ENCODE measurements at places on chromosomes 3 and 15.

DNA sequence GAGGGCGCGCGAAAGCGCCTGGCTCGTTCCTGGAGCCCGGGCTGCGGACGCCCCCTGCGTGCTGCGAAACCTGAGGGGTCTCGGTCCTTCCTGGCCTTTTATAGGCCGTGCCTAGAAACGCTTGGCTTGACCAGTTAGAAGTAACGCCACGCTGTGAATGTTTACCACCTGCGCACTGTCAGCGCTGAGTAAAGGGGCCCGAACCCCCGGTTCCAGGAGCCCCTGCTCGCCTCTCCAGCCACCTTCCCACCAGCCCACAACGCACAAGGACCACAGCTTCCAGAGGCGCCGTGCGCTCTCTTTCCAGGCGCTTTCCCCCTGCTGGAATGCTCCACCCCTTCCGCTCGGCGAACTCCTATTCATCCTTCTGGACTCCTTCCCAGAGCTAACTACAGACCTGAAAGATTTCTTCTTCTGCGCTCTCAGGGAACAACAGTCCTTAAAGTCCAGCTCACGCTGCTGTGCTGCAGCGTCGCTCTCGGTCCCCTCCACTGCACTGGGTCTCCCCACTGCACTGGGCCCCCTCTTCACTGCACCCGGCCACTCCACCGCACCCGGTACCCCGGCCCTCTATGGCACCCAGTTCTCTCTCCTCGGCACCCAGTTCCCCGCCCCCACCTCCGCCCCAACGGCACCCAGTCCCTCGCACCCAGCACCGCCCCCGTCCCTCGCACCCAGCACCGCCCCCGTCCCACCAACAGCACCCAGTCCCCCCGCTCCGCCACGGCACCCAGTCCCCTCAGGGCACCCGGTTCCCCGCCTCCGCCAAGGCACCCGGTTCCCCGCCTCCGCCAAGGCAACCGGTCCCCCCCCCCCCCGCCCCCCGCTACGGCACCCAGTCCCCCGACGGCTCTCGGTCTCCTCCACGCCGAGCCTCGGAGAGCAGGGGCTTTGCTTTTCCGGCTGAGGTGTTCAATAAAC, 69.8 kb downstream of the SQOR start:
- DNase-seq: peak; percentile 5

GRCh38 chr3:55631766-55632331, 144.7 kb upstream of the WNT5A start:
- DNase-seq: no peak

- peak; percentile 62 for DNase-seq
Observed at GRCh38 chr3:64143409-64144130, 81.7 kb downstream of the PRICKLE2 start.

DNA sequence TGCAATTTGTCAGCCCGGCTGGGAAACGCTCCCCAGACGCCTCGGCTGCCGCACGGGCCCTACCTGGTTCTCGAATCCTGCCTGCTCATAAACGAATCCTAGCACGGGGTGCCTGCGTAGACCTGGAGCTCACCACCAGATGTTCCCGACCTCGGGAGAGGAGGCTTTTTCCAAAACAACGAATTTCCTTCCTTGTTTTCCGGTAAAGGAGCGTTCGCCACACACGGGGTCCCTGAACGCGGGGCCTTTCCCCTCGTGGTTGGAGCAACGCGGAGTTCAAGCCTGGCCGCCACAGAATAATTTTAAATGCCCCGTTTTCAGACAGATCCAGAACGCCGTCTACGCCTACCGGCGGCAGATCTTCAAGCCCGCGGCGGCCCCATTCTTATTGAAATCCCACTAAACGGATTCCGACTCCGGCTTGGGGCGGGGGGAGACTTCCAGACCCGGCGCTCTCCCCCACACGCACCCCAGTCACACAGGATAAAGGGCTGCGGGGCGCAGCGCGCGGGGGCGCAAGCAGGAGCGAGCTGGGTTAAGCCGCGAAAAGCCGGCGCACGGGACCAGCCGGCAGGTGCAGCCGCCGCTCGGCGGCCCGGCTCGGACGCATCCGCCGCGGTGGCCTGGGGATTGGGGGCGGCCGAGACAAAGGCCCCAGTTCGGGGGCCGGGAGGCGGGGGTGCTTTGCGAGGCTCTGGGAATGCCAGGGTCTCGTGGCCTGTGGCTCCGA, 895 bp downstream of the GATA2 start:
- DNase-seq: peak; percentile 56

- no peak for DNase-seq
Observed at GRCh38 chr3:63847718-63848450, 15.7 kb downstream of the THOC7 start.

GRCh38 chr3:27578032-27578431, 93.8 kb upstream of the SLC4A7 start:
- DNase-seq: no peak

GRCh38 chr15:58393241-58393662, 38.5 kb upstream of the LIPC start:
- no peak for DNase-seq

DNA sequence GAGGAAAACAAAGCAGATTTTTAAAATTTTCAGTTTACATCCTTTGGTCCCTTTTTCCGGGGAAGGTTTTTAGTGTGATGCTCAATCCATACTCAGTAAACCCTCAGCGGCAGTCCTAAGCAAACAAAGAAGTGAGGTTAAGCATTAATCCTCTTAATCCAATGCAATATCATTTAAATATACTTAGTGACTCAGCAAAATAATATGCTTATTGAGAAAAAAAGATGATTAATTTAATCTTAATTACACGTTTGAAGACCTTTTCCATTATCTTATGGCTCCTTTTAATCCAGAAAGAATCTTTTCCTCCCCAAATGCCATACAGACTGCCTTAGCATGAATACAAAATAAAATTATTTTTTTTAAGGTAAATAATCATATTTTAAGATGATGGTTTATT, at the start of gene GABRR3:
Gene GABRR3, minus strand, starts transcription at position 108 of the 400 bp plus-strand sequence. CDS start 328 bp downstream, outside the sequence.
- no peak for DNase-seq

- DNase-seq: no peak
Observed at GRCh38 chr15:101540480-101541239, 51.2 kb upstream of the PCSK6 start.

DNA sequence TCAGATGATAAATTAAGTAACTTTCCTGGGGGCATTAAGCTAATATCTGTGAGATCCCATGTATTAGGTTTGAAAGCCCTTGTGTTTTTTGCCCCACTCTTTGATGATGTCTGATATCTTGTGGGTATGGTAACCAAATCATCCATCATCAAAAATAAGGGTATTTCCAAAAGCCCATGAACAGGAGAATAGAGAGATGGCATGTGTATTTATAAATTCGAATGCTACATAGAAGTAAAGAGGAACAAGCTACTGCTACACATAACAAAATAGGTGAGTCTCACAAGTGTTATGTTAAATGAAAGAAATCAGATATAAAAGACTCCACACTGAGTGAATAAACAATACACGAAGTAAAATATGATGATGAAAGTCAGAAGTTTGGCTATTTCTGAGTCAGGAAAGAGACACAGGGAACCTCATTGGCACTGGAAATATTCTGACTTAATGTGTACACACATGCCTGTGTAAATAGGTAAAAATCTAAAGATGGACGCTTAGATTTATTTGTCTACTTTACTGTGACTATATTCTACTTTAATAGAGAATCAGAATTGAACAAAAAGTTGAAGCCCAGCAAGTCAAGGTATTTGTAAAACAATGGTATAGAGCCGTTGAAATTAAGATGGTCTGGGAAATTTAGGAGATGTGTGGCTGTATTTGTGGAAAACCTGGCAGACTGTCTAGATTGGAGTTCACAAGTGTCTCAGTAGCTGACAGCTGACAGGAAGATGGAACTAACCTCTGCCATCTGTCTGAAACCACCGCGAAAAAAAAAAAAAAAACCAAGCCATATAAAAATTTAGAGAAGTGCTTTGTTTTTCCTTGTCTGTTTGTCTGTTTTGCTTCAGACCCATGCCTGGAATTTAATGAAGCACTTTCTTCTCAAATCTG, 111.0 kb upstream of the TGFBR2 start:
- no peak for DNase-seq

DNA sequence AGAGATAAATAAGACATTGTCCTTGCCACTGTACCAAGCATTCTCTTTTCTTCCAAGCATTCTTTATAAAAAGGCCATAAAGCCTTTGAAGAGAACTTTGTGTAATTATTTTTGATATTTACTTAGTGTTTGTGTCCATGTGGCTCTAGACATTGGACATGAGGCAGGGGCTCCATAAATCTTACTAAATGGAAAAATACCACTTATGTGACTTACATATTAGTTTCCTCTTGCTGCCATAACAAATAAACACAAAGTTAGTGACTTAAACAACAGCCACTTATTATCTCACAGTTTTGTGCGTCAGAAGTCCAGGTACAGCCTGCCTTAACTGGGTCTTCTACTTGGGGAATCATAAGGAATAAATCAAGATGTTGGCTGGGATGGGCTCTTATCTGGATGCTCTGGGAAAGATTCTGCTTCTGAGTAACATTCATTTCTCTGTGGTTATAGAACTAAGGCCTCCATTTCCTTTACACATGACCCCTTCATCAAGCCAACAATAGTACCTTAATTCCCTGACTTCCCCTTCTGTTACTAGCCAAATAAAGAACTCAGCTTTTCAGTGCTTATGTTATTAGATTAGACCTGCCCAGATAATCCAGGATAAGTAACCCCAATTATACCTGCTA, 59.9 kb upstream of the COL8A1 start:
- peak; percentile 3 for DNase-seq

GRCh38 chr3:57783186-57784088, 27.3 kb downstream of the SLMAP start:
- no peak for DNase-seq

GRCh38 chr15:45157974-45158373, 28.2 kb downstream of the DUOX1 start:
- peak; percentile 94 for DNase-seq

DNA sequence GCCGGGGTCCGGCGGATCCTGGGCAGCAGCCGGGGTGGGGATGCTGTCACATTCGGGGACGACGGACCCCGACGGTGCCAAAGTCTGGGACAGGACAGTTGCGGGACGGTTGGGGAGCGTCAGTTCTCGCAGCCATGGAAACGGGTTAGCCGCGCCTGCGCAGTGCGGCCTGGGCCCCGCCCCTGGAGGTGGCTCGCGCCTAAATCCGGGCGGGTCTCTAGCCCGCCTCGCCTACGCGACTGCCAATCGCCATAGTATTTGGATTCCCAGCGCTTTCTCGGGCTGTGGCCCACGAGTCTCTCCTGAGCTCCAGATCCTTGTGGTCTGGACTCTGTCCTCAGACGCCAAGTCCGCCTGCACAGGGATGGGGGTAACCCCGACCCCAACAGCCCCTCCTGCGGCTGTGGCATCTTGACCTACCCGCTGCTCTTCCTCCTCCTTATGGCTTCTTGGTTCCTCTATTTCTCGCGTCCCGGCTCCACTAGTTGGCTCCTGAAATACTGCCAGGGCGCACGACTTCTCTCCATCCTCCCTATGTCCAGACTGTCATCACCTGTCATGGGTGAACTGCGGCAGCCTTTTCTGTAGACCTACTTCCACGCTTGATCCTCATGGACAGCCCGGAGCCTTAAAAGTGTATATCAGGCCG, at the start of gene ZMYND10:
Gene ZMYND10, minus strand, starts transcription at position 147 of the 649 bp plus-strand sequence. CDS start 153 bp downstream, outside the sequence.
- peak; percentile 65 for DNase-seq

- DNase-seq: no peak
Observed at GRCh38 chr15:85782064-85782463, 12.7 kb downstream of the KLHL25 start.

DNA sequence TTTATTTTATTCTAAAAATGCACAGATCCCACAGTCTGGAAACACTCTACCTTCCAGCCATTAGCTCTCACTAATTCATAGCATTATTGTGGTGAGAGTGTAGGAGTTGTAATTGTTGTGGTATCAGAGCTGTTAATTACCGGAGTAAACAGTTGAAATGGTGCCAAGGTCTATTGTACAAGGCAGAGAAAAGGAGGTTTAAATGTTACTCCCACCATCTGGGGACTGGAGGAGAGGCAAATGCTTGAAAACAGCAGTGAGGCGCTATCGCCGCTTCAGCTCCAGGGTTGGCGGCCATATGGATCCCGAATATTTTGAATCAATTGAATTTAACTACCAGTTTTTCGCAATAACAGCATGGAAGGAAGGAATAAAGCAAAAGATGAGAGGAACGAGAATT, 113.1 kb upstream of the C15orf61 start:
- DNase-seq: no peak

GRCh38 chr3:22920006-22920405, 283.1 kb upstream of the UBE2E2 start:
- DNase-seq: no peak

DNA sequence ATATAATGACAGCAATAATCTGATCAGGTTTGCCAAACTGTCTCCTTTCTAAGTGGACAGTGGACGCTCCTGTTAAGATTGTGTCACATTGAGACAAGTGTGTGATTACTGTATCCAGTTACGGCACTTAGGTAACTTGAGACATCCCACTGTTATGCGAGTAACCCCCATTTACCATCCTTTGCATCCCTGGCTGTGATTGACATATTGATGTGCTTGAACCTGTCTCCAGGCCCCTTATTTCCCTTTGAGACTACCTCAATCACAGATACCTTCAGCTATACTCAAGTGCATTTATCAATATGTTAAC, 785.2 kb downstream of the NR2F2 start:
- no peak for DNase-seq

GRCh38 chr15:84143753-84144314, 91.7 kb upstream of the GOLGA6L4 start:
- DNase-seq: no peak

DNA sequence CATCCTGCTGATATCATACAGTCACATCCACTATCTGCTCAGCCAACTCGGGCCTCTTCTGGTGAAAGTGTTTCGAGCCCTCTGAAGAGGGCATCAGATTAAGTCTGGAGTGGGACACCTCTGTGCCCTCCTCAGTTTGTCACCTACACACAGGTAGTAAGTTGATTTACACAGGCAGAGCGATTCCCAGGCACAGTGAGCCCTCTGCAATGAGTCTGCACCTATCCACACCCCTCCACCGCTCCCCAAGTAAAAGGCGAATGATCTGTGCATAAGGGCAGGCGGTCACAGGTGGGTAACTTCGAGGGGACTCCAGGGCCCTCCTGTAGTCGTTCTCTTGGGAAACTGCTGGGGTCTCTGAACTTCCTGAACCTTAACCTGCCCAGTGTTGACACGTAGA, 152.0 kb downstream of the ATP10A start:
- DNase-seq: no peak

Measured in astrocyte of the hippocampus (primary cell).